ENCODE measurements at places on chromosomes 2 and 18.

GRCh38 chr2:25529034-25529433, 144.3 kb downstream of the DTNB start:
- no peak for DNase-seq

GRCh38 chr2:235171550-235172031, 219.8 kb downstream of the SH3BP4 start:
- no peak for DNase-seq

- no peak for DNase-seq
Observed at GRCh38 chr2:15973481-15974401, 33.4 kb downstream of the MYCN start.

DNA sequence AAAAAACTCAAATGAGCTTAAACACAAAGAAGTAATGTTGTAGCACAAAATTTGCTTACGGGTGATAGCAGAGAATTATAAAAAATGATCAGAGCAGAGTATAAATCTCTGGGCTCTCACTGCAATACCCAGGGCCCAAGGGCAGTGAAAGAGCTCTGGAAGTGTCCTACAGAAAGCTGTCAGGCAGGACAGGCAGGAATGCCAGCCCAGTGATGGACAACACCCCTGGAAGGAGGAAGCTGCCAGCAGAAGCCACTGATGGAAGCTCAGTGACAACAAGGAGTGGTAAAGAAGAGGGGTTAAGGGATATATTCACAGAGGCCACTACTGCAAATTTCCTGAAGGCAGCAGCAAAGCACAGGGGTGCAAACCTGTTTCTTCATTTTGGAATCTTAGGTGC, 214.9 kb downstream of the L3MBTL4 start:
- no peak for DNase-seq

DNA sequence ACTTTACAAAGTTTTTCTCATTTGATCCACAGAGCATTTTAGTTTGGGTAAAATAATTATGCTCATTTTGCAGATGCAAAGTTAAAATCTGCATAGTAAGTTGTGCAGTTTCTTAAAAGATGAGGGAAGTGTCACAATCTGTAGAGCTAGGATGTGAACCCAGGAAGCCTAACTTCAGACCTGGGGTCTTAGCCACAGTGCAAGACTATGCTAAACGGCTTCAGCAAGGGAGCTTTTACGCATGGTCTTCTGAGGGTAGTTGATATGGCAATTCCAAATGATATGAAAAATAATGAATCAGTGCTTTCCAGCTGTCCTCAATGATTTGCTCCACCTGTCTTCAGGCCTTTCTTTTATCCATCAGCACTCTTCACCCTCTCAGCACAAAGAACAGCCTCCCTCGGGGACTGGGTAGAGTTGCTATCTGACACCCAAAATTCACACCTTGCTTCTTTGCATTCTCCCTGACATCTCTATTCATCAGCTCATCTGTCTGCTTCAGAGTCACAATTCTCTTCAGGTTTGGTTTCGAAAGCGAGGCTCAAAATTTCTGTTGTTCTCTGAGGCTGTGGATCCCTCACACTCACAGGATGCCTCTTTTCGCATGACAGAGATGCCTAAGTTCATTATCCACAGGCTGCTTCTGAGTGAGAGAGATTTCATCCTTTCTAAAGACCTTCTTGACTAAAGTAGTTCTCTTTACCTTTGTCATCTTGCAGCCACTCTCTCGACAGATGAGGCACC, 302.5 kb downstream of the NRXN1 start:
- DNase-seq, result no peak

DNA sequence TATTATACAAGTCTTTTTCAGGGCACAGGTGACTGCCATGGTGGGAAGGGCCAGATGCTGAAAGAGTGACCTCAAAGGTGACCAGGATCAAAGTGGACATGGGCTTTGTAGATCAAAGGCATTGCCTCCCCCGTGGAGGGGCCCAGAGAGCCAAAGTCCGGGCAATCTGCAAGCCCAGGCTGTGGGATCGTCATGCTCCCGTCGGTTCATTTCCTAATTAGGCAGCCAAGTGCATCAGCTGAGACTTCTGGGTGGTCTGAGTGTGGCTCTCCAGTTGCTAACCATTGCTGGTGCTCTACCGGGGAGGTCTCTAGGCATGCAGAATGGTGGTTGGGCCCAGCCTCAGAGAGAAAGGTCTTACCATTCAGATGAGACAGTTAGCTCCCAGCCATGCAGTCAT, 61.6 kb downstream of the TRIB2 start:
- no peak for DNase-seq

DNA sequence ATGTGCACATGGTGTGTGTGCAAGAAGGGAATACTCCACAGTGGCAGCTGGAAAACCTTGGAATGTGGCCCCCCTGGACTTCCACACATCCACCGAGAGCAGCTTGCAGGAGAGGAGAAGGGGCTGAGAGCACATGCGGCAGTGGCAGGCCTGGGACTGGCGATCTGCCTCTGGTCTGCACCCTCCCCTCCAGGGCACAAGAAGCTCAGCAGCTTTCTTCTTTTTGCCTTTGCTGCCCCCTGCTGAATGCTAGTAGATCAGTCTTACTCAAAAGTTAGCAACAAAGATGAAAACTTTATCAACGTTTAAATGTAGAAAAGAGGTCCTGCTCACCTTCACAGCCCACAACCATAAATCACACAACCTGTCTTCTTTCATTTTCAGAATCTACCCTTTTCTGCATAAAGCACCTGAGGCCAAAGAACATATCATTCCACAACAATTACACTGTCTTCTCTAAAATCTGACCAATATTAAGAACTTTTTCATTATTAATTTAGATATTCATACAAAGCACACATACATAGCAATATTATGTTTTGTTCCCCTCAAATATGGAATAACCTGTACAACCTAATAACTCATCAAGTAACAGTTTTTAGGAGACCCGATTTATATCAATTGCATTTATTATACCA, 34.6 kb downstream of the TGFBRAP1 start:
- no peak for DNase-seq

DNA sequence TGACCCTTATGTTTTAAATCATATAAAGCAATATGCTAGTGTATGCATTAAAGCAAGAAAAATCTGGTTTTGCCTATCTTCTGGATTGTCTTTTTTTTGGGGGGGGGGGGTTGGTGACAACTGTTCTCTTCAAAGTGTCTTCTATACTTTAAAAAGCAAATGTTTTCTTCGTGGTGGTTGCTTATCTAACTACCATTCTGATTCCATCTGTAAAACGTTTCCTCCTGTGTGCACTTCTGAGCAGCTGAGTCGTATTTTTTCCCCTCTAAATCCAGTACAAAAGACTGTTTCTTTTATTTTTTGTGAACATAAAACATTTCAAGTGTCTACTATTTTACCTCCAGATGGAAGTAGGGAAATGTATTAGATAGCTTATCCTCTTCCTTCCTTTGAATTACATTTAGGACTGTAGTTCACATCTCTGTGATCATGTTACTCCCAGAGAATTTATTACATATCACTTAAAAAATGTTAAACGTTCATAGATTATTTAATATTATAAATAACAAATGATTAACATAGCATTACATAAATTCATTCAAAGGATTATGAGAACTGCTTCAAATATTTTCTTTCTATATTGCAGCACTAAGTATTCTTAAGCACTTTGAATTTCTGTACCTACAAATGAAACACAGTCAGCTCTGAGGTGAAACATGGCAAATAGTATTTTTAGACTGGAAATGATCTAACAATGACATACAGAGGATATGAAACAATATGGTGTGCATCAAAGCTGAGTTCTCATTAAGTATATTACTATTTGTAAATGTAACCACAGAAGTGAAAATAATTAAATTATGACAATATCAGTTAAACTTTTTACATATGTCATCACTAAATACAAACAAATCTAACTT, 56.4 kb downstream of the SCN3A start:
- DNase-seq, result no peak

DNA sequence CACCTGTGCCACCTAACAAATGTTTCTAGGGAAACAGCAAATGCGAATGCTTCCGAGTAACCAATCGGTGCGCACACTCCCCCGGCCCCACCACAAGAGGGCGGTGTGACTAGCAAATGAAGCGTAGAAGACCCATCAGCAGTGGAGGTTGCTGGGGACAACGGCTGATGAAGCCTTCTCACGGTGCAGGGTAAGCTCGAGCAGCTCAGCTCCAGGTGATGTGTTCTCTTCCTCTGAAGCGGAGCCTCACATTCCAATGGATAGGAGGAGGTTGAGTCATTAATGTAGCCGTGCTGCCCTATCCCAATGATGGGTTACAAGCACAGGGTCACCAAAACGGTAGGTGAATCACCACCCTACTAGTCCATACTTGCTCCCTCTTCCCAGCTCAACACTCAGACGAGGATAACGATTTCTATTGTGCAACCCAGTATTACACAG, 127.6 kb upstream of the TWIST2 start:
- peak; percentile 49 for DNase-seq

- no peak for DNase-seq
Observed at GRCh38 chr2:145286716-145287275, 766.9 kb upstream of the ZEB2 start.

DNA sequence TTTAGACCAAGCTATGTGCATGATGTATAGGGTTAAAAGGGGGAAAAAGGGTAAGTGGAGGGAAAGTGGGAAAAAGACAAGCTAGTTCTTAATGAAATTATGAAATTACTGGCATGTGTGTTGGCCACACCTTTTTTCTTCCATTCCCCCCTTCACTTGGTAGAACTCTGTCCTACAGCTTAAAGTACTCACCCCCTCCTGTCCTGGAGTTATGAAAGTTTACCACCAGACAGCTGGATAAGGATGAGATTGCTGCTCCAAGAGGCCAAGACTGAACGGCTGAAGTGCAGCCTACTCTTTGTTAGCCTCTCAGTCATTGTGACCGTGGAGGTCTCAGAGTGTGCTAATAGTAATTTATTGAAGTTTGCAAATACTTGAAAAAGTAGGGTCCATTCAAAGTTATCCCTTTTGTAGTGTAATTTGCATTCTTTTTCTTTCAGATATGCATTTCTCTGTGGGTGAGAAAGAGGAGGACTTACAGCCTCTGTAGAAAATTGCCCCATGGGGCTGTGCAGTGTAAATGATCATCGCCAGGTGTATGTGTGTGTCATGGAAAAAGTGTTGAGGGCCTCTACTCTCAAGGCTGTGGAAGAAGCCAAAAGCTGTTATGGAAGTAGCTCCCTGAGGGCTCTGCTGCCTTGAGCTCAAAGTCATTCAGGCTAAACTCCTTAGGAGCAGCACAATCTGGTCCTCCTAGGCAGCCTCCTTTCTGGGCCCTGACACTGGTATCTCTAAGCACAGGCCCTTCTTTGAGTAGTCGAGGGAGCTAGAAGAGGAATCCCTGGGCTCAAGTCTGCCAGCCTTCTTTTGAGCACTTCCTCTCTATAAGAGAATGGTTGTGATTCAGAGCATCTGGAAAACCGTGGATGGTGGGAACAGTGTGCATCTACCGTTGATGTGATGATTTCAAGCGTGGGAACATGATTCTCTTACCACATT, 46.2 kb downstream of the LHCGR start:
- DNase-seq, result no peak

DNA sequence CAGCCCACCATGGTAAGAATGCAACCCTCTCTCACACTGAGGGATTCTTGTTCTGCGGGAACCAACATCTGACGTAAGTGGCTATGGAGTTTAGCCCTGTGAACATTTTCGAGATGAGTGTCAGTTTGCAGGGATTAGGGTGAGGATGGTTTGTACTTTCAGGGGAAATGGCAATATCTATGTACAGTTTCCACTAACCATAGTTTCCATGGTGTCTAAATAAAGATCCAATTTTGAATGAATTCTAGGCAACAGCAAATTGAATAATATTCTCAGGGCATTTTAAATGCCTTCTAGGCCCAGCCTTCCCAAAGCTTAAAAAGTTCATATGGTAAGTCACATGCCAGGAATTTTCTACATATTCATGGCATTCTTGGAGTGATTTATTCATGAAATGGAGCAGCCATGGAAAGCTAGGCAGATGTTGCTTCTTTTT, 105.4 kb upstream of the MMADHC start:
- no peak for DNase-seq

DNA sequence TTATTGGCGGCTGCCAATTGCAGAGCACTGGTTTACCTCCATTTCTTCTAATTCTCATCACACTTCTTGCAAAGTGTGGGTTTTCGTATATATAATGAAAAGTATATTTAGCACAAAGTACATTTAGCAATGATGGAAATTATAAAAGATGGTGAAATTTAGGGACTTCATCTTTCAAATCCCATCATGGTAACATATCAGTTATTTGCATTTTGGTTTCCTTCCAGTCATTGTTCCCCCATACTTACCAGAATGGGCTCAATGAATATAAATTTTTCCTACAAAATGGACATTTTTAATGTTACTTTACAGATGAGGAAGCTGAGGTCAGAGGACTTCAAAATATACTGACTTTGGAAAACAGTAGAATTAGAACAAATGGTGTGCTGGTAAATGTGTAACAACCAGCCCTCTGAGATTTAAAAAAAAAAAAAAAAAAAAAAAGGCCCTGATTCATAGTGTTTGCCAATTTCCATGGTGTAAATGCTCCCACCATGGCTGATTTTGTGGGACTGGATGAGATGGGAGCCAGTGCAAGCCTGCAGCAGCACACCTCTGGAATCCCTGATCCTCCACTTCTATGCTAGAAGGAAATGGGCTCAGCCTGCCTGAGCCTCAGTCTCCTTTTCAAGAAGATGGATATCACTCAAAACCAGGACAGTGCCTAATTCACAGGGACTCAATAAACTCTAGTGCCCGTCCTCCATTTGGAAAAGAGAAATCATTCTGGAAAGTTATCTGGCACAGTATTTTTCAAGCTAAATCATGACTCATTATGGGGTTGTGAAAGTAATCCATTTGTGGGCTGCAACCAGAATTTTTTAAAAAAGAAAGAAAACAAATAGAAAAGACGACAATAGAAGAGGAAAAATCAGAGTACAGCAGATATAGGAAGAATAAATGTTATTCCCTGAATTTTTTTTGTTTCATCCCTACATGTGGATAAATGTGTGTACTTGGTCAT, 34.0 kb downstream of the LBH start:
- DNase-seq, result no peak

- DNase-seq, result no peak
Observed at GRCh38 chr2:11357428-11357972, 13.1 kb upstream of the ROCK2 start.

DNA sequence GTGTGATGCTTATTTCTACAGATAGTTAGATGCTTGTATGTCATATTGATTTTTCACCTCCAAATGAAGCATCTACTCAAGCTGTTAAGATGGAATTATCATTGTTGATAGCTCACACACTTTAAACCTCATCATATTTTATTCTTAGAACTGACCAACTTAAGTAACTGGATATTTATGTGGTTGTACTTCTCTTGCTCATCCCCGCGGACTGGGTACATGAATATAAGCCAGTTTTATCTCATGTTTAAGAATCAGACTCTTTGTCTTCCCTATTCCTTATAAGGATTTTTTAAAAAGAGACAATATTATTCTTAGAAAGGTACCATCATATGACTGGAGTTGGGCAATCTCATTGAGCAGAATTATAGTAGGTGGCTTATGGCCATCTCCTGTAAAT, 358.7 kb downstream of the DSC3 start:
- DNase-seq, result no peak

- DNase-seq, result no peak
Observed at GRCh38 chr2:201260302-201260800, at the start of gene CASP8. TSS of gene CASP8 (plus strand) at chr2:201260536. CDS start at chr2:201266487, 5,951 bp downstream.

All from stimulated activated CD8-positive, alpha-beta memory T cell treated with anti-CD3 and anti-CD28 coated beads, Interleukin-2, amount 100 ng/mL, for 48 hours (primary cell).